Effector memory CD8-positive, alpha-beta T cell (primary cell): ENCODE measurements at places on chromosomes 6 and 20.

GRCh38 chr6:18405477-18406293 is 18.5 kb downstream of the RNF144B start:
- H3K4me3 ChIP-seq, result no peak overlapping the region
- no peak for DNase-seq
- no peaks in the 10 kb centered on the region for H3K27me3 ChIP-seq
- H3K27ac ChIP-seq, result no peak overlapping the region
- H3K36me3 ChIP-seq, result no peaks in the 10 kb centered on the region

DNA sequence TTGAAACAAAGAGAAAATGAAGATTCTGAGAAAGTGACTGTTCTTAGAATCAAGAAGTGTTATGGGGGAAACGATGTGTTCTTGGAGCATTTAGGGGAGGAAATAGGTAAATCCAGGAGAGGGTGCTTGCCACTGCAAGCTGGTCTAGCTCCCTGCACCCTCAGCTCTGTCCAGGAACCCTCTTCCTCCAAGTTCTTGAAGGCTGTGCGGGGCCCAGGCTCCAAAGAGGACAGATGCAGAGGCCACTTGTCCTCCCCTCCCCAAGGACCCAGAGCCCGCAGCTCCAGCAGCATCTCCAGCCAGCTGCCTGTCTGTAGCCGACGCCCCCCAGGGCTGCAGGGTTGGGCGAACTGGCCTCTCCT is 87.9 kb downstream of the CDC5L start:
- no peaks in the 10 kb centered on the region for H3K4me1 ChIP-seq
- H3K4me3 ChIP-seq, result no peak overlapping the region
- H3K27ac ChIP-seq, result no peak overlapping the region
- H3K27me3 ChIP-seq, result peaks cover 21% of the 10 kb centered on the region
- DNase-seq, result no peak

DNA sequence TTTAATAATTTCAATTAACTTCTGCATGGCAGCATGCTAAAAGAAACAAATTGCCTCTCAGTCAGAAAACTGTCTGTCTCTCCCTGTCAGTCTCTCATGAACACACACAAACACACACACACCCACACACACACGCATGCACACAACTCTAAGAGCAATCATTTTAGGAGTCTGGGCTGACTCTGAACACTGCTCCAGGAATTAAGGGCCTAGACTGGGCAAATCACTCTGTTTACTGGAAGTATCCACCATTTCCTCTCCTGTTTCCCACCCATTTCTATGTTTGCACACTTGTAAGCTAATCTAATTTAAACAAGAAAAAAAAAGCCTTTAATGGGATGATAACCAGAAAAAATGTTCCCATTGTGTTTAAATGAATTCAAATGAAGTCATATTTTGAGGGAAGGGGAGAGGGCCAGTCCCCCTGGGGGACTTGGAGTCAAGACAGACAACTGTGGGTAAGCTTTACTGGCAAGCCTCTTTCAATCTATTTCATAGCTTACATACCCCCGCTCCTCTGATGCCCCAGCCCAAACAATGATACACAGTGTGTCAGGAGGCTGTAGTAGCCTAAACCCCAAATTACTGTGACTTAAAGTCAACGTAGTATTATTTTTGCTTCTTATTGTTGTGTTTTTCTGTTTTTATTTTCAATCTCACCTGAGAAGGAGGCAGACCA is 447.8 kb upstream of the FLRT3 start:
- no peaks in the 10 kb centered on the region for H3K4me1 ChIP-seq
- H3K27ac ChIP-seq, result no peak overlapping the region
- H3K27me3 ChIP-seq, result no peaks in the 10 kb centered on the region
- no peak for DNase-seq
- H3K36me3 ChIP-seq, result no peaks in the 10 kb centered on the region

DNA sequence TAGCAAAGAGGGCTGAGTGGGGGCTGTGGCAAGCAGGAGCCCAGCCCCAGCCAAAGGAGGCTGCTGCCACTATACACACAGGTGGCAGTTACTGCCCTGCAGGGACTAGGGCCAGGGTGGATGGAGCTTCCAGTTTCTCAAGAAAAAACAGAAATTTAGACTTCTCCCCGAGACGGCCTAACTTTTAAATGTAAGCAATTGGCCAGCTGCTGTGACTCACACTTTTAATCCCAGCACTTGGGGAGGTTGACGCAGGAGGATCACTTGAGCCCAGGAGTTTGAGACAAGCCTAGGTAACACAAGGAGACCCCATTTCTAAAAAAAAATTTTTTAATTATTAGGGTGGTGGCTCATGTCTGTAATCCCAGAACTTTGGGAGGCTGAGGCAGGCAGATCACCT is 98.2 kb upstream of the NFATC2 start:
- DNase-seq, result no peak
- peaks cover 7% of the 10 kb centered on the region for H3K27me3 ChIP-seq
- H3K4me3 ChIP-seq, result no peak overlapping the region
- no peak overlapping the region for H3K27ac ChIP-seq
- peaks cover 2% of the 10 kb centered on the region for H3K4me1 ChIP-seq

- DNase-seq, result no peak
- H3K4me3 ChIP-seq, result no peak overlapping the region
- H3K27me3 ChIP-seq, result no peaks in the 10 kb centered on the region
- H3K36me3 ChIP-seq, result no peaks in the 10 kb centered on the region
- H3K27ac ChIP-seq, result no peak overlapping the region
These were observed 149.3 kb upstream of the CCN2 start for GRCh38 chr6:132100388-132100990.

DNA sequence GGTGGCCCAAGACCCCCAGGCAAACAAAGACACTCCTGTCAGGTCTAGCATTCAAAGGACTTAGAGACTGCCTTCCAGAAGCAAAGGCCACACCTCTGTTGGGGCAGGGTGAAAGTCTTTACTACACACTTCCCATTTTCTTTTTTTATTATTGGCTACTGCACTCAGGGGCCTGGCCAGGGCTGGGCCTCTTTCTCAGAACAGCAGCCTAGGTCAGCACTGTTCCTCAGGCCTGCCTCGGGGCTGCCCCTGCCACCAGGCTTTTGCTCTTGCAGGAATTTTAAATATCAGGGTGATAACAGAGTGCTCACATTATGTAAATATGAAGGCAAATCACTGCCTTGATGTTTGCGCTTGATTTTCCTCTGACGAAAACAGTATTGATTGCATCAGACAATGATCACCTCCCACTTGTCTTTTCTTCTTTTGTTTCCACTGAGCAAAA is 18.5 kb downstream of the GSTA4 start:
- H3K27me3 ChIP-seq, result no peaks in the 10 kb centered on the region
- no peak for DNase-seq
- peak overlapping the region; percentile 32 for H3K27ac ChIP-seq
- peaks cover 4% of the 10 kb centered on the region for H3K4me1 ChIP-seq
- no peak overlapping the region for H3K4me3 ChIP-seq

- H3K36me3 ChIP-seq, result no peaks in the 10 kb centered on the region
- no peaks in the 10 kb centered on the region for H3K4me1 ChIP-seq
- DNase-seq, result no peak
- no peak overlapping the region for H3K4me3 ChIP-seq
These were observed 80.5 kb downstream of the CEBPB start for GRCh38 chr20:50271176-50271575.

DNA sequence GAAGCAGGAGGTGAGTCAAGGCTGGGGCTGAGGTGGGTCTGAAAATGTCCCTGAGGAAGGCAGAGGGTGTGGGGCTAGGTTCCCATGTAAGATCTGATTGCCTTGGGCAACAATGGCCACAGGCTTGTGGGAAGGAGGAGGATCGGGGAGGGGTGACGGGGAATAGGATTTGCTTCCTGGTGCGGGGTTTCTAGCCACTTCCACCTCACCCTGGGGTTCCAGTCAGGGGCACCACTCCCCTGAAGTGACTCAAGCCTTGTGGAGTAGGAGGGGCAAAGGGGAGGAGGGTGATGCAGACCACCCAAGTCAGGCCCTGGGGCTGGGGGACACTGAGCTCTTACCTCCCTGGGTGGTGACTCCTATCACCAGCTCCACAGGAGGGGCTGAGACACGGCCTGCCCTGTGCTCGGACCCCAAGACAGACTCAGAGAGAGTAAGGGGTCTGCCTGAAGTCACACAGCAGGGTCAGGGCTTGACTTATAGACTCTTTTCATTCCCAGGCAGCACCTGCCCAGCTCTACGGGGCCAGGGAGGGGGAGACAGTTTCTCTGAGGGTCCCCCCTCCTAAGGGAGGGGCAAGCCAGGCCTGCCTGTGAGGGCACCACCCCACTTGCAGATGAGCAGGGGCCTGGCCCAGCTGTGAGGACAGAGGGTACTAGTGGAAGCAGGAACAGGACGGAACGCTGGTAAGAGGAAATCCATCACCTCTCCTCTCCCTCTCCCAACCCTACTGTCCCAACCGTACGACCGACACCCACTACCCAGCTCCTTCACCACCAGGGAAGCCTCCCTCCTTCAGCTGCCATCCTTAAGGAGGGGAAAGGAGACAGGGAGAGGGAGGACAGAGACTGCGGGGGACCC is 12.4 kb upstream of the SPDEF start:
- no peak overlapping the region for H3K4me3 ChIP-seq
- H3K27me3 ChIP-seq, result peaks cover 28% of the 10 kb centered on the region
- peaks cover 2% of the 10 kb centered on the region for H3K4me1 ChIP-seq
- peaks cover 10% of the 10 kb centered on the region for H3K36me3 ChIP-seq

DNA sequence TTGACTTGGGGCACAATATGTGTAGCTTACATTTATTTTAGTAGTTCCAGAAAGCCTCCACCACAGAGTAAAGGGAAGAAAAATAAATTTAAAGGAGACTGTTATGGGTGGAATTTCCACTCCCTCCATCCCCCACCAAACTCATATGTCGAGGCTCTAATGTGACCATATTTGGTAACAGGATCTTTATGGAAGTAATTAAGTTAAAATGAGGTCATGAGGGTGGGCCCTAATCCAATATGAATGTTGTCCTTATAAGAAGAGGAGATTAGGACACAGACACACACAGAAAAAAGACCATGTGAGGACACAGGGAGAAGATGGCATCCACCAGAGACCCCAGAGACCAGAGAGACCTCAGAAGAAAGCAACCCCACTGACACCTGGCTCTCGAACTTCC is 189.7 kb downstream of the EDN1 start:
- no peak for DNase-seq
- H3K4me3 ChIP-seq, result no peak overlapping the region
- no peaks in the 10 kb centered on the region for H3K4me1 ChIP-seq
- no peaks in the 10 kb centered on the region for H3K36me3 ChIP-seq
- no peak overlapping the region for H3K27ac ChIP-seq

GRCh38 chr6:151488226-151488625 is 5.6 kb upstream of the CCDC170 start:
- H3K27me3 ChIP-seq, result peaks cover 4% of the 10 kb centered on the region
- no peak for DNase-seq
- no peak overlapping the region for H3K4me3 ChIP-seq
- no peaks in the 10 kb centered on the region for H3K36me3 ChIP-seq
- no peak overlapping the region for H3K27ac ChIP-seq

- H3K27me3 ChIP-seq, result no peaks in the 10 kb centered on the region
- no peak overlapping the region for H3K4me3 ChIP-seq
- H3K36me3 ChIP-seq, result peaks cover 27% of the 10 kb centered on the region
- H3K27ac ChIP-seq, result peak overlapping the region; percentile 34
- H3K4me1 ChIP-seq, result peaks cover 3% of the 10 kb centered on the region
These were observed 37.4 kb upstream of the RPL7L1 start for GRCh38 chr6:42841844-42842584.

- no peak for DNase-seq
- no peak overlapping the region for H3K27ac ChIP-seq
- H3K27me3 ChIP-seq, result peaks cover 6% of the 10 kb centered on the region
- no peaks in the 10 kb centered on the region for H3K4me1 ChIP-seq
These were observed 124.7 kb upstream of the TCF21 start for GRCh38 chr6:133764008-133764753.

- no peaks in the 10 kb centered on the region for H3K4me1 ChIP-seq
- H3K4me3 ChIP-seq, result no peak overlapping the region
- H3K27me3 ChIP-seq, result no peaks in the 10 kb centered on the region
- DNase-seq, result no peak
These were observed 51.5 kb upstream of the TRAF3IP2 start for GRCh38 chr6:111657146-111657545.

GRCh38 chr20:41135888-41136679 is 1.3 kb upstream of the PLCG1 start:
- H3K27ac ChIP-seq, result peak overlapping the region; percentile 97
- H3K27me3 ChIP-seq, result no peaks in the 10 kb centered on the region
- H3K36me3 ChIP-seq, result peaks cover 35% of the 10 kb centered on the region
- H3K4me3 ChIP-seq, result peak overlapping the region; percentile 86
- H3K4me1 ChIP-seq, result peaks cover 39% of the 10 kb centered on the region
- no peak for DNase-seq

GRCh38 chr6:44651604-44652003 is 264.1 kb downstream of the CDC5L start:
- no peak overlapping the region for H3K4me3 ChIP-seq
- peaks cover 20% of the 10 kb centered on the region for H3K27me3 ChIP-seq
- H3K27ac ChIP-seq, result no peak overlapping the region
- DNase-seq, result no peak
- H3K4me1 ChIP-seq, result peaks cover 9% of the 10 kb centered on the region

- DNase-seq, result no peak
- no peaks in the 10 kb centered on the region for H3K36me3 ChIP-seq
- H3K27me3 ChIP-seq, result no peaks in the 10 kb centered on the region
- no peak overlapping the region for H3K4me3 ChIP-seq
- H3K27ac ChIP-seq, result no peak overlapping the region
- H3K4me1 ChIP-seq, result no peaks in the 10 kb centered on the region
These were observed 1368.8 kb upstream of the ADGRB3 start for GRCh38 chr6:67265996-67266921.

- H3K27me3 ChIP-seq, result peaks cover 14% of the 10 kb centered on the region
- H3K36me3 ChIP-seq, result peaks cover 2% of the 10 kb centered on the region
These were observed 36.8 kb upstream of the ZBP1 start for GRCh38 chr20:57656821-57657534.
